ENCODE measurements at places on chromosomes 11 and 22. TPM values are rescaled to one million over a fixed set of nuclear protein-coding genes. Genes with fewer than 3 reads are reported as not detected.

ESAM gene
- 49.8 TPM for total RNA-seq

SYT9 gene
- not detected for total RNA-seq

CUL5 gene
- 37.9 TPM for total RNA-seq

DNA sequence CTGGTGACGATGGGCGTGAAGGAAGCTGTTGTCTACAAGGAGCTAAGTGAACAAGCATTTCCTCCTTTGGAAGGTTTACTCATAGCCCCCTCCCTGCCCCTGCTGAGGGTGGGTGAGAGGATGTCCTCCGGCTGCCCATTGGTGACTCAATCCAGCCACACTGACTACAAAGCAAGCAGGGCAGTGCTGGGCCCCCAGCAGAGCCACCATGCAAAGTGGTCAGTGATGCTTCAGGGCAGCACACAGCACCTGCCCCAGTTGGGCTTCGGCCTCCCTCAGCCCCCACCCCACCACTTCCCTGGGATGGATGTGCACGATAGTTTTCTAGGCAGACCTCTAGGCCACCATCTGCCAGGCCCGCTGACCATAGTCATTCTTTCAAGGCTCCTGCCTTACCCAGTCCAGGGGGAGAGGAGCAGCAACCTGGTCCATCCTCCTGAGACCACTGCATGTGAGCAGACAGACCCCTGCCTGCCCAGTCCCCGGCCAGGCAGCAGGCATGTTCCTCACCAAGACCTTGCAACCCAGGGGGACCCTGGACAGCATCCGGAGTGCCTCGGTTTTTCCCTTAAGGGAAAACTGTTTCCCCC is 125.1 kb downstream of the BCR start:
- peak; percentile 36 for DNase-seq

GRCh38 chr11:38130976-38131375 is 1532.9 kb upstream of the RAG2 start:
- DNase-seq = no peak

- no peak for DNase-seq
Measured at GRCh38 chr11:64445651-64446050, 86.7 kb downstream of the RPS6KA4 start.

DNA sequence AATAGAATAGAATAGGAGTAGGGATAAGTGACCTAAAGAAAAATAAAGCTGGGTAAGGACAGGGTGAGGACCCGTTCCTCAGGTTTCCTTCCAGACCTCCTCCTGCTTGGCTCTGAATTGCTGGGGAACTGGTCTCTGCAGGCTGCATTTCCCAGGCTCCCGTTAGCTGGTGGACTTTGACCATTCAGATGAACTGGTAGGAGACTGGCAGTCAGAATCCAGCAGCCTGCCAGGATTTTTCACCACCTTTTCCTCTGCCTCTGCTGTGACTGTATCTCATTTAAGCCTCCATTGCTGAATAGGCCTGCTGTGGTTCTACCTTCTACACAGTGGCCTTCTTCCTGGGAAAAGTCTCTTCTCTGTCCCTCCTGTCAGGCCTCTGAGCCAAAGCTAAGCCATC is 24.6 kb upstream of the SMPD1 start:
- DNase-seq = no peak

DNA sequence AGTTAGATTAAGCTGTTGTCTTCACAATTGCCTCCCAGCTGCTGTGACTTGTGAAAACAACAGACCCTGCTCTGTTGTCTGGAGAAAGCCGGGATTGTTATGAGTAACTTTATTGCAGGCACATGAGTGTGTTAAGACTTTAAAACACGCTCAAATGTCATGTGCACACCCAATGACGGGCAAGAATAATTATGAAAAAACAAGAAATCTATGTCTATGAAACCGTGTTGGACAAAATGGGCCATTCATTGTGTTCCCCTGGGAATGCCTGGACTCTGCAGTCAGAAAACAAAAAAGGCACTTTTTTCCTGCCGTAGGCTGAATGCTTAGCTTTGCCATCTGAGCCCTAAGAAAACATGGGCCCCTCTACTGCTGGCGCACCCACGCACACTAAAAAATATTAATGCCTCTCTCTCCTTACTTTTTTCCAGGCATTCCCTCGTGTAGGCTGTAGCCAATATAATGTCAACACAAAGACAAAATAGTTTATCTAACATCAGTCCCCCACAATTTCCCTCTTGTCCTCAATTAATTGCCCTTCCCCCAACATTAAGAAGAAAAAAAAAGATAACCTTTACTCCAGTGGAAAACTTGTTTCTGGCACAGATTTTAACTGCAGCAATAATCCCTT is 207.9 kb downstream of the SOX6 start:
- DNase-seq = peak; percentile 22

DNA sequence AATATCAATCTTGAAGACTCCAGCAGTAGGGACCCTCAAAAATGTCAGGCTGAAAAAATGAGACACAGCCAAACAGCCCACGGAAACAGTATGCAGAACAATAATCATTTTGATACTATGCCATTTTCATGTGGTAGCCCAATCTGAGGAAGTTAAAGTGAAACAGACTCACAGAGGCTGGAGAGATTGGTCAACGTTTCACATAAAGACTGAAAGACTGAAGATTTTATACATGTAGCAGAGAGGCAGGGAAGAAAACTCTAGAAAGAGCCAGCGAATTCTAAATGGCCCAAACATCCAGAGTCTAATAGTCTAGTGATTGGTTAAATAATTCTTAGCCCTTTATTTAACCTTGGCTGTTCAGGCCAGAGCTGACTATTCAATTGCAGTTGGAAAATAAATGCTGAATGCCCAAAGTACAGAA is 49.4 kb downstream of the MAML2 start:
- DNase-seq = no peak

- no peak for DNase-seq
Measured at GRCh38 chr11:70122490-70123198, 44.5 kb downstream of the ANO1 start.

Measured in right cardiac atrium (tissue), 5 donors.